Bone marrow (tissue), 2 donors: ENCODE measurements at places on chromosomes 7 and 10.

GRCh38 chr10:11602358-11602757 lies 9.1 kb downstream of the USP6NL start:
- DNase-seq = no peak

DNA sequence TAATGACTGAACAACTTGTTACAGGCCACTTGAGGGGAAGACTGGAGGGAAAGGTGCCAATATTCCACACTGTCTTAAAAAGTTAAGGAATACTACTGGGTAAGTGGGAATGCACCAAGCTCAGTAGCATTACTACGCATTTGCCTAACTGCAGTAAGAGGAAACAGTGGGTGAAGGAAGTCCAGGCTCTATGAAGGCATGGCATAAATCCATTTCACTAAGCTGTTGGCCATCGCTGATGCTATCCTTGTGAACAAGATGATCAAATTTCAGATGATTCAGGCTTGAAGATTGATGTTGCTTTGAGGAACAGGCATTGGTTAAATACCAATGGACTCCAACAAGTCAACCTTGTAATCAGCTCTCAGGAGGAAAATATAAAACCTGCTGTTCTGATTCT lies 44.2 kb upstream of the TES start:
- no peak for DNase-seq

DNA sequence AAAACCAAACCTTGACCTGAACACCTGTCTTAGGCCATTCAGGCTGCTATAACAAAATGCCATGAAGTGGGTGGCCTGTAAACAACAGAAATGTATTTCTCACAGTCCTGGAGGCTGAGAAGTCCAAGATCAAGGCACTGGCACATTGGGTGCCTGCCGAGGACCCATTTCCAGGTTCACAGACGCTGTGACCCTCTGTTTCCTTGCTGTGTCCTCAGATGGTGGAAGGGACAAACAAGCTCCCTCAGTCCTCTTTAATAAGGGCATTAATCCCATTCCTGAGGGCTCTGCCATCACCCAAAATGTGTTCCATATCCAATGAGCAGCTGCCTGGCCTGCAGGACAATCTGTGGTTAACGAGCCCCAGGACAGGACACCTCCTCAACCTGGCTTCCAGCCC lies 67.6 kb downstream of the ITGB1 start:
- no peak for DNase-seq

- DNase-seq = no peak
These were observed 83.5 kb downstream of the PRPF18 start for GRCh38 chr10:13670311-13670710.

GRCh38 chr7:107506674-107507339 lies 37.0 kb downstream of the GPR22 start:
- no peak for DNase-seq

DNA sequence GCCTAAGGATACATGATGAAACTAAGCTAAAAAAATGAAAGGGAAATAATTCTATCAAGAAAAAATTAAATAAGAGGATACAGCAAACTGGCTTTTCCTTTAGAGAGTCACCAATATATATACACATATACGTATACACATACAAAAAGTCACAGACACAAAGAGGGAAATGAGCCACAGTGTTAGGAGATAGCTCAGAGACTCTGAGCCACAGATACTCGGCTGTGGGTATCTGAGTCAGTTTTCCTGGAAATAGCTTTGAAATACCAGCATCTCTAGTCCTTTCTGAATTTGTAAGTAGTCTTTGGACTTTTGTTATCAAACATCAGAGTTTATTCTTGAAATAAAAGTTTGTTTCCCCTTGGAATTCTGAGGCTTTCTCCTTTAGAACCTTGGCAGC lies 111.8 kb downstream of the TBXAS1 start:
- no peak for DNase-seq

- DNase-seq = no peak
These were observed 42.8 kb upstream of the TSPAN33 start for GRCh38 chr7:129101746-129102145.

DNA sequence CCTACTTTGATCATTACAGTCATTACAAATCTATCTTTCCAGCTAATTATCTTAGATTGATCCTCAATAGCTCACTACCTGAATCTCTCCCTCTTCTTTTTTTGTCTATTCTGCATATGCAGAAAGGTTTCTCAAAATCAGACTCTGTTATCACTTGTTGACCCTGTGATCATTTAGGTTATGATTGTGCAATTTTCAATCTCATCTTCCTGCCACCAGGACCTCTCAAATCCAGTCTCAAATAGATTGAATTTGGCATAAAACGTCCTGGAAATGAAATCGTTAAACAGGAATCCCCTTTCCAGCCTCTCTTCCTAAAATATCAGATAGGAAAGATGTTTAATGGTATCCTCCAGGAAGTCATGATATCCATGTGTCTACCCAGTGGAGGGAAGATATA lies 96.6 kb downstream of the ST8SIA6 start:
- DNase-seq = no peak

DNA sequence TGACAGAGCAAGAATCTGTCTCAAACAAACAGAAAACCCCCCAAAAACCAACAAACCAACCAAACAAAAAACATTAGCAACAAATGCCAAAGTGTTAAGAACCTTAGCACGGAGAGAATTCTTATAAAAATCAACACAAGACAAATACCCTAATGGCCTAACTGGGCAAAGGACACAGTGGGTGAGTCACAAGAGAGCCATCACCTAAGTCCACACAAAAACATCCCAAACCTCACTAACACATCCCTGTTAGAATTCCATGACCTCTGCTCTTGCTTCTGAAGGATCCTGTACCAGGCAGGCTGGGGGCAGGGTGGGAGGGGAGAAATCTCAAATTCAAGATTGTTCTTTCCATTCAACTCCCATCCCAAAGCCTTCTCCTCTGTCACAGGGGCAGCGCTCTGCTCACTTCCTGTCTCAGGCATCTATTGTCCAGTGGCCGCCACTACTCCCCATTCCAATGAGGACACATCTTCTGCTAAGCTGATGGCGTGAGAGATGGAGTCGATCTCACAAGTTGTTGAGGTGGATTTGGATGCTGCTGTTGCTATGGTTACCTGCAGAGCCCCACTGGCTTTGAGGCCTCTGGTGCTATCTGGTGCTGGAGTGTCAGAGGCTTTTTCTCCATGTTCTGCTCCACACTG lies 9.2 kb downstream of the IL15RA start:
- no peak for DNase-seq

DNA sequence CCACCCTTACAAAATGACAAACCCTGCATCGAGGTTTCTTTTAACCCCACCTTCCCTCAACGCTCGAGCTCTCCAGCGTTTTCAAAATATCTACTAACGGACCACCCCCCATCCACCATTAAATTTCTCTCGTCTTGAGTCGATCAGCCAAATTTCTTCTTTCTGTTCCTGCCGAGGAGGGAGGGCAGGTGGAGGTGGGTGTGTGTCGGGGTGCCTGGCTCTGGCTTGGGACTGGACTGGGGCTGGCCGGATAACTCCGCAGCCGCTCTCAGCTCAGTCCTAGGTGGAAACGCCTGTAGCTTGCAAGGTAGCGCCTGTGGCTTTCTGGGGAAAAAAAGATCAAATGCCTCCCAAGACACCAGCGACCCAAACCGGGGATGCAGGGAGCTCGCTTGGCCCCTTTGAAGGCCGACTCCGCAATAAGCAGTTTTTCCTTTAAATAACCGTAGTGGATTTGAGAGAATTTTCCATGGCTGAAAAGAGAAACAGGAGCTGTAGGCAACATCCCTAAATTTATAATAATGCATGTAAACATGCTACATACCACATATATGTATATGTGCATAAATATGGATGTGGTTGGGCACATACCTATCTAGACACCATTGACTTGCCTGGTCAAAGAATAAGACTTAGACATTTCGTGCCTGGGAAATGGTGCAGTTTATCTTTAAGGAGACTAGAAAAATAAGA lies 1.9 kb upstream of the TMEM178B start:
- DNase-seq = no peak

- no peak for DNase-seq
These were observed 242.3 kb downstream of the DYNC1I1 start for GRCh38 chr7:96014617-96015016.
